ENCODE measurements at places on chromosomes 3 and 15.

- DNase-seq, result no peak
Measured at GRCh38 chr15:62472616-62473299, 307.7 kb upstream of the C2CD4B start.

DNA sequence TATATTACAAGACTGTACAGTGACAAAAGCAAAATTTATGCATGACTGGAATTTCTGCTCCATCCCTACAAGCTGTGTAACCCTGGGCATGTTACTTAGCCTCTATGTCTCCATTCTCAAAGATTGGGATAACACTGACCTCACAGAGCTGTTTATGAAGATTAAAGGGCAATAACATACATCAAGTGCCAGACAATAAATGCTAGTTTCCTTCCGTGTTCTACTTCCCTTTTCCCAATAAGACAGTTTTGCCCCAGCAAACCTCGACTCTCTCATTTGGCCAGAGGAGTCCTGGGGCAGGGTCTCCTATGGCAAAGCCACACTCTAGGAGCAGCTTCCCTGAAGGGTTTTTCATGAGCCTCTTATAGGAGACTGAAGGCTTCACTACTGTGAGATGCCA is 7.5 kb downstream of the HEXA start:
- DNase-seq, result no peak

DNA sequence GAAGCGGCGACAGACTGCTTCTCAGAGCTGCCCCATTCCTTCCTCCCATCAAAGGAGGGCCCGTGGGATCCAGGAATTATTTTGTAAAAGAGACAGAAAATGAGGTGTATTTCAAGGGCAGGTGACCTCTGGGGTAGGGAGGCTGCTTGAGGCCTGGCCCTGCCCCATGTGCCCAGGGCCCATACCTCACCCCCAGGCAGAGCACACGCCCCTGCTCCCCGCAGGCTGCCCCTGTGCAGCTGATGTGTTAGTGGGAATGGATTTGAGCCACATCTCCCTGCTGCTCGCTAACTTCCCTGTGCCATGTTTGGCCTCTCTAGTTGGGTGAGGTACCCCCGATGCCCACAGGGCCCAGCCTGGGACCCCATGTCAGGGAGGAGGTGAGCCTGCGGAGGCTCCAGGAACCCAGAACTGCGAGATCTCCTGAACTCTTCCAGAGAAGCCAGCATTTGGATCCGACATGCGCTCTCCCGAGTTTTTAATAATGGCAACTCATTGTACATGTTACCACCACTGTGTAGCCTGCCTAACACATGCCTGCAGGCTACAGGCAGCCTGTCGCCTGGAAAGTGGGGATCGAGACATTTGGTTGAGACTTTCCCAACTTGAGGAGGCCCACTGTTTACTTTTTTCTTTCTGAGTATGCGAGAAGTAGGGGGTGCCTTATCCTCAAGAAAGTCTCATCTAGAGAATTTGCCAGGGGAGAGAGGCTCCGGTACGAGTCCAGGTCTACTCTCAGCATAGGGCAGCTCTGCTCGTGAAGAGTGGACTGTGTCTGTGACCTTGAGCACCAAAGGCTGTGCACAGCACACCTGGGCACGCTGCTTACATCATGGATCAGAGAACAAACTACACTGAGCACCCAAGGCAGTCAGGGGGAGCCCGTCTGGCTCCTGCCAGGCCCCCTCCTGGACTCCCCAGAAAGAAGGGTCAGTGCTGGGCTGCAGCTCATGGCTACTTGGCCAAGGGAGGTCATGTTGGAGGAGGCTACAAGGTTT is 36.1 kb downstream of the PCSK6 start:
- DNase-seq, result no peak

GRCh38 chr15:31801152-31801551 is 229.2 kb upstream of the CHRNA7 start:
- DNase-seq, result no peak

- DNase-seq, result no peak
Measured at GRCh38 chr3:37291275-37291700, 116.9 kb upstream of the LRRFIP2 start.

- no peak for DNase-seq
Measured at GRCh38 chr15:91192285-91192684, 92.2 kb downstream of the SV2B start.

Measured in D721Med (cell line).